ENCODE measurements at places on chromosomes 3 and 15. TPM values are rescaled to one million over a fixed set of nuclear protein-coding genes. Genes with fewer than 3 reads are reported as not detected.
A peak's percentile ranks its signal among the peaks of the same experiment; 100 is the strongest.

DNA sequence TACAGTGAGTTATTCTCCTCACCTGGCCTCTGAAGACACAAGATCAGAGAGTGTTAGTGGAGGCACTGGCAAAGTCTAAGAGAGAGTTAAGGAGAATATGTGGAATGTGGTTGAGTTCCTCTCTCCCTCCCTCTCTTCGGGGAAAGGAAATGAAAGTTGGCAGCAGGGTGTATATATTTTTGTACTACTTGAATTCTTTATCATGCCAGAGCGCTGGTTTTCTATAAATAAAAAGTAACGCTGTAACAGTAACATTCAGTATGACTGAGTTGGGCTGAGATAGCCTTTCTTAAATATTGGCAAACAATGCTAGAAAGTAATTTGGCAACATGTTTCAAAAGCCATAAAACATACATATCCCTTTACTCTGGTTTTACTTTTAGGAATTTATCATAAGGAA, 77.5 kb upstream of the TNFAIP8L3 start:
- DNase-seq: no peak

GRCh38 chr15:40343512-40343911, 2.8 kb upstream of the CCDC9B start:
- no peak for DNase-seq

DNA sequence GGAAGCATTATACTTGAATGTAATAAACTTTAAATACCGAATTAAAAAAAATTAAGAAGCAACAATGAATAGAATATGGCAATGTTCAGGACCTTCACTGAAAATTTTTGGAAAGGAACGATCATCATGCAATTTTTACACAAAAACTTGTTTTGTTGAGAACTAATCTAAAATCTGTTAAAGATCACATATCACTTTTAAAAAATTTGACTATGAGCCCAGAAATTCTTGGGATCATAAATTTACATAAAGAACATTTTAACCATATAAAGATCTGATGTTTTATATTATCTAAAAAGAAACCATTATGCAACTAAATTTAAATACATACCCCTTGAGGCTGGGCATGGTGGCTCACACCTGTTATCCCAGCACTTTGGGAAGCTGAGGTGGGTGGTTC, 76.2 kb upstream of the MELTF start:
- DNase-seq: no peak

- peak; percentile 18 for DNase-seq
Measured at GRCh38 chr3:184255291-184256039, 5.9 kb downstream of the CAMK2N2 start.

GRCh38 chr15:32738666-32739065, 20.9 kb downstream of the GREM1 start:
- no peak for DNase-seq

DNA sequence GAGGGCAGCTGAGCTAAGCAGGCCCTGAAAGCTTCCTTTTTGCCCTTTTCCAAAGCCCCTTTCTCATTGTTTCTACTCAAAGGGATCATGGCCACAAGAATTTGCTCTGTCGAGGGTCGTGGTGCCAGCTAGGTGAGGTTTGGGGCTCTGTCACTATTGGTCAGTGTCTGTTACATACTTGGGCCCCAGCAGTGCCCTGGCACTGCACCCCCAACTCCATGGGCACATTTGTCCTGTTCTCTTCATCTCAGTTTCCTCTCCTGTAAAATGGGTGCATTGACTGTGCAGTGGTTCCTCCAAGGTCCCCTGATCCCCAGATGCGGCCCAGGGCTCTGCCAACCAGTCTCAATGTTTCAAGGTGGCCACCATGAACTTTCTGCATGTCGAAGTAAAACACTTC, 62.1 kb downstream of the SLC6A6 start:
- DNase-seq: no peak

Gene RARRES1
- total RNA-seq: not detected

Gene A4GNT
- not detected for total RNA-seq
